ENCODE measurements at places on chromosomes 4 and X.

DNA sequence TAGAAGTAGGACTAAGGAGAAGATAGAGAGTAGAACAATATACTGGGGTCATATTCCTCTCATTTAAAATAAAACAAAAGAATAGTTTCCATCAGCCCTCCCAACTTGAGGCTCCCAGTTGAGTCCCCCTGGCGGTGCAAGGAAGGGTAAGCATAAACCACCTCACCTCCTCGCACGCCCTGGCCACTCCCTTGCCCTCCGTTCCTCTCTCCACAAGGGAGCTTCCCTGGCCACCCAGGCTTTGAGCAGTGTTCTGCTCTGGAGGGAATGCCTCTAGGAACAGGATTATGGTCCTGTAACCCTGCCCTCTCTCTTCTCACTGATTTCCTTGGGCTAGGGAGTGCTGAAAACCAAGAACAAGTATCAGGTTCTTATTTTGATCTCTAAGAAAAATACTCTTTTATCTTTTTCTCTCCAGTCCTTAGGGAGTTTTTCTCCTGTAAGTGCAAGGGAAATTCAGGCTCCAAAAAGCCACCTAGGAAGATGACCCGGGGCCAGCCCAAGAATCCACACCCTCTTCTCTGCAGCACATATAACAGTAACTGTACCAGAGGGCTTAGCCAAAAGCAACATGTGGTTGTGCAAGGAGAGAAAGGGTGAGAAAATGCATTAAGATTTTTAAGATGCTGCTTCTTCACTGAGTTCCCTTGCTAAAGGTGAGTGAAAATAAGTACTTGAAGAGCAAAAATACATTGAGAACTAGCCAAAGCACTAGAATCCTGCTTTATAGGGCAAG lies 69.9 kb downstream of the USP38 start:
- DNase-seq = peak; percentile 57

GRCh38 chr4:186957952-186958555 lies 234.4 kb upstream of the FAT1 start:
- DNase-seq = no peak

GRCh38 chrX:118174516-118175098 lies 58.0 kb upstream of the KLHL13 start:
- DNase-seq = no peak

DNA sequence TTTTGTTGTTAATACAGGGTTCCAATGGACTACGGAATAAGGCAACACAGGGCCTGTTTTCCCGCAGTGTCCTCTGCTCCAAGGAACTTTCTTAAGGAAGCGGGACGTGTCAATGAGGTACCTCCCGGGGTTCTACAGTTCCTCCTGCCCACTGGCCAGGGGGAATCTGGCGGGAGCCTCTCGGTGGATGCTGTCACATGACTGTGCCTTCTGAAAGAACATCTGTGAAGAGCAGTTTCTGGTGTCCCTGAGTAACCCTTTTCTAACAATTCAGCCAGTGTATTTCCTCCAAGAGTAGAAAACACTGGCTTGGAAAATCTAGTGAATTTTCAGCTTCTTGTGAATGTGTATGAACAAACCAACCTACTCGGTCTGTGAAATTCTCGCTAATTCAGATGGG lies 32.7 kb downstream of the MFAP3L start:
- no peak for DNase-seq

- no peak for DNase-seq
These were observed 67.6 kb upstream of the GYPA start for GRCh38 chr4:144208074-144208473.

DNA sequence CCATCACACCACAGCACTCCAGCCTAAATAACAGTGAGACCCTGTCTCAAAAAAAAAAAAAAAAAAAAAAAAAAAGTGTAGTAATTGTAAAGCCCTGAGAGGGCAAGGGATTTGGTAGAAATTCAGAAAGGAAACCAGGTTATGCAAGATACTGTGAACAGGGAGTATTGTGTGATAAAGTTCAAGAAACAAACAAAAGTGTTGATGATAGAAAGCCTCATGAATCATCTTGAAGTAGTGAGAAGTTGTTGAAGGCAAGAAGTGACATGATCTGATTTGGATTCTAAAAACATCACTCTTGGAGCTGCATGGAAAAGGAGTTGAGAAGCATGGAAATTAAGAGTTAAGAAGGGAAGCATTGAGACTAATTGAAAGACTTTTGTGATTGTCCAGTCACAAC lies 102.2 kb downstream of the RAP1GDS1 start:
- DNase-seq = no peak

DNA sequence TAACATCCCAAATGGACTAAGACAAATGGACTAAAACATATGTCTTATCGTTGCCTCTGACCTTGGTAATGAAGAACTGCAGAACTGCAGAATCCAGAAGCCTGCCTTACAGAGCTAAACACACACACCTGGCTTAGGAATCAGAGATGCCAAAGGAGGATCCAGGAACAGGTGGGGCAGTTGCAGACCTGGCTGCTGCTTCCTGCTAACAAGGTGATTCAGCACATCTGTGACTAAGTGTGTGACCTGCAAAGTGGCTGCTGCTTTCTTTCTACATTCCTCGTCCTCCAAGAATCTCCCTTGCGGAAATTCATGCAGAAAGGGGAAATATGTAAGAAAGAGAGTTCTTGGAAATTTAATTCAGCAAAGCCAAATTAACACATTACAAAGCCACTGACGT lies 96.8 kb upstream of the NLGN4X start:
- DNase-seq = no peak

- no peak for DNase-seq
These were observed 87.1 kb downstream of the BEND2 start for GRCh38 chrX:18133605-18134004.

DNA sequence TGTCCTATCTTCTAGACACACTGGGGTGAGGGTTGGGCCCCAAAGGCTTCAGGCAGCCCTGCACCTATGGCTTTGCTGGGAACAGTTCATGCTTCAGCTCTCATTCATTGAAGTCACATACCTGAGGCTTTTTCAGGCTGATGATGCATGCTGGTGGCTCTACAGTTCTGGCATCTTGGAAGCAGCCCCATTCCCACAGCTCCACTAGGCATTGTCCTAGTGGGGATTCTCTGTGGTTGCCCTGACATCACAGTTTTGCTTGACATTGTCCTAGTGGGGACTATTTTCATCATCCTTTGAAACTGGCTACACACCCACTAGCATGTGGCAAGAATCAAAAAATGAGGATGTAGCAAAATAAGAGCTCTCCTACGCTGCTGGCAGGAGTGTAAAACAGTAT lies 37.7 kb upstream of the C4orf17 start:
- no peak for DNase-seq

DNA sequence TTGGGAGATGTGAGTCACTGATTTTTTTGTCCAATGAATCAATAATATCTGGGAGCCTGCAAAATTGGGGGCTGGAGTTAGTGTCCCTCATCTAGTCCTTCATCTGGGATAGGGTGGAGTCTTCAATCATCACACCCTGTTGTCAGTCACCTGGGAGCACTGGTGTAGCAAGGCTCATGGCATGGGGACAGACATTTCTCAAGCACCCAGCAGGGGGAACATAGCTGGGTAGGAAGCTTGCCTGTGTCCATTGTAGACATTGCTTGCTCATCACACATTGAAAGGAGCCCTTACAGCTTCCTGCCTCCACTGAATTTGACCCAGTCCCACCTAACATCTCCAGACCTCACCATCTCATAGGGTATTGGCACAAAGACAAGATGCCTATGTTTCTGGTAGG lies 61.2 kb downstream of the SEL1L3 start:
- no peak for DNase-seq

- no peak for DNase-seq
These were observed 22.2 kb upstream of the HSPA4L start for GRCh38 chr4:127759893-127760292.

GRCh38 chr4:157075811-157076577 lies at the start of gene GLRB:
Gene GLRB, plus strand, starts transcription at chr4:157076150. Its CDS starts 1,875 bp downstream, at chr4:157078025.
- DNase-seq = no peak

DNA sequence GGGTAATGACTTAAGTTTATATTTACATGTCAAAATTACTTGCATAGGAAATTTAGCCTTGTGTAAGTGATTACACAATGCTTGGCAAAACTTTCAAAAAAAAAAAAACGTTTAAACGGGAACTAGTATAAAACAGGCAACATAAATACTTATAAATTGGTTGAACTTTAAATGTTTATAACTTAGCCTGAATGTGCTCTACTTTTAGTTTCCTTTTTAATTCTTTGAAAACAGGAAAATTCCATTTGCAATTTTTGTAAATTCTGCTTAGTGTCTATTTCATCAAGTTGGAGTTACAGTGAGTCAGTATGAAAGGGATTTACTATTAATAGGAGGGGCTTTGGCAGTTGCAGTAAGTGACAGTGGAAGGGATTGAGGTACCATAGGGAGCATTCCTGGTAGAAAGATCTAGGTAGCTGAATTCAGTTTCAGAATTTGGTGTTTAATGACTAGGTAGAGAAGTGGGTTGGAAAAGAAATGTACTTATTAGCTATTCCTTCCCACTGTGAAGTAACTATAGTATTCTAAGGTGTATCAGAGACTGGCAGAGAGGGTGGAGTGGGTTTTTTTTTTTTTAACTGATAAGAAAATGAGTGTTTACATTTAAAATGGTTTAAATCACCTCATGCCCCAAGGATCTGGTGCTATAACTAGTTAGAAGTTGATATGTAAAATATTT lies 2.8 kb downstream of the STAG2 start:
- DNase-seq = no peak

DNA sequence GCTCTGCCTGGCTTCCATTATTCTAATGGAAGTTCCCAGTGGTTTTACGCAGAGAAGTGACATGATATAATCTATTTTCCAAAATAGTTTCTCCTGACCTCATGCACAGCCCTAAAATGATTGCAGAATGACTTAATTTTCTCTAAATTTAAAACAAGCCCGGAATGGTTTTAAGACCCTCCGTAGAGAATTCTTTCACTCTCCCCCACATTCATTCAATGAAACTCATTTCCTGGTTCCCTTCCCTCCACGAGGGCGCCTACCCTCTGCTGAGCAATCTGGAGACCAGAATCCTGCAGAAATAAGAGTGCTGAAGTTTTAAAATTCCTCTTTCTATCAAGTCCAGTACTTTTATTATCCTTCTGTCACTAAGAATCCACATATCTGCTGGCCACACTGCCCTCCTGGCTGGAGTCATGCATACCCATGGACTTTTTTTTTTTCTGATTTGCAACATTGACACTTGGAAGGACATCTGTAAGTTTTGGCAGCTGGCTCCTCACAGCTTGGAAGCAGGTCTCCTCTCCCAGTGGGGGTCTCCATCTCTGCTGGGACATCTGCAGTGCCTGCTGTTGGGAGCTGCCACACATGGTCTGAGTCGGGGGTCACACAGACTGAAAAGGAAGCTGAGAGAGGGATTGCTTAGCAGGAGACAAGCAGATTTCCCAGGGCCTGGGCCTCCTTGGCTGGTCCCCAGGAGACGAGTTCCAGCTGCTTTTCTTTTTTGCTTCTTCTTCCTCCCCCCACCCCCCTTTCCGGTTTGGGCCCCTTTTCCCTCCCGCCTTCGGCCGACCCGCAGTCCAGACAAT lies 86.1 kb downstream of the SOWAHB start:
- no peak for DNase-seq

GRCh38 chr4:98470831-98471230 lies 187.6 kb downstream of the TSPAN5 start:
- no peak for DNase-seq

GRCh38 chrX:20244931-20245330 lies 21.8 kb downstream of the RPS6KA3 start:
- no peak for DNase-seq

DNA sequence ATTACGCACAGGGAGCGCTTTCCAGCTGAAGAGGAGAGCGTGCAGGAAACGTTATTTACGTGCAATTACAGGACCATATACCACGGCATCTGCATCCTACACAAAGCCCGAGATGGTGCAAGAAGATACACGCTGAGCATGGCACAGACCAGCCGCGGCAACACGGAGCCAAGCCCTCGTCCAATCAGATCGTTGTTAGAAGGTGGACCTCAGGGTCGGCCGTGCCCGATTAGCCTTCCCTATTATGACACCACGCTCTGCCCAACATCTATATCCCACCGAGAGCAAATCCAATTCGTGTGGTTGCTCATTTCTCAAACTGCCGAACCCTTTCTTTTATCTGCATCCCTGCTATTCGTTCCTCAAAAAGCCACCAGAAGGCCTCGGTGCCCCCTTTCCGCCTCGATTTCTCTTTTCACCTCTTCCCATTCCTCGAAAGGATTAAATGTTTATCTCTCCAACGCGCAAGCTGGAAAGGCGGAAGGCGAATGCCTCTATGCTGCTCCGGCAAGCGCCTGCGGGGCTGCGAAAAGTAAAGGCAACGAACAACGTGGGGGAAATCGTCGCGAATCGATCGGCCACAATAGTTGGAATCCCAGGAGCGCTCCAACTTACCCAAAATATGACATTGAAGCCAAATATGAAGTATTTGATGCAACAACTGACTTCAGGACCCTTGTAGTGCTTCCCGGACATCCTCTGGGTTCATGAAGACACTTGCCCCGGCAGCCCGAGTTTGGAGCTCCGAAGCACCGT lies 702 bp downstream of the TSPAN5 start:
- no peak for DNase-seq

DNA sequence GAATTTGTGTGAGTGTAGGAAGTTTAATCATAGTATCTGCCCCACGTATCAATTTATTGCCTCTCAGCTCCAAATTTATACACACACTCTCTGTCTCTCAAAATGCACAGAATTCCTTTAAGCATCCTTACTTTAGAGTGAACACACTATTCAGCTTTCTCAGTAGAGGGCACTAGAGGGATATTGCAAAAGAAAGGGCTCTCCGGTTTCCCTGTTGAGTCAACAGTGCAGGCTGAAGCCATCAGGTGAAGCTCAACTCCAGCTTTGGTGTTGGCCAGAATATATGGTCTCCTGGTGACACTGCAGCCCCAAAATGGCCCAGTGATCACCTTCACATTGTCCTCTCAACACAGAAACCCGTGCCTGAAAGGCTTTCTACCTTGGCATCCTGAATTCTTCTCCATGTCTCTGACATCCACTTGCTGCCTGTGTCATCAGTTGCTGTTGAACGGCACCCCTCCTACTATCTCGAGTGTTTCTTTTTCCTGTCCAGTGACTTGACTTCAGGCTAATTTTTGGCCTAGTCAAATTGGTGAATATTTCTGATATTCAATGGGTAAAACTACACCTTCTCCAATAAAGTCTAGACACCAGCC lies 670.5 kb downstream of the GABRG1 start:
- DNase-seq = no peak

DNA sequence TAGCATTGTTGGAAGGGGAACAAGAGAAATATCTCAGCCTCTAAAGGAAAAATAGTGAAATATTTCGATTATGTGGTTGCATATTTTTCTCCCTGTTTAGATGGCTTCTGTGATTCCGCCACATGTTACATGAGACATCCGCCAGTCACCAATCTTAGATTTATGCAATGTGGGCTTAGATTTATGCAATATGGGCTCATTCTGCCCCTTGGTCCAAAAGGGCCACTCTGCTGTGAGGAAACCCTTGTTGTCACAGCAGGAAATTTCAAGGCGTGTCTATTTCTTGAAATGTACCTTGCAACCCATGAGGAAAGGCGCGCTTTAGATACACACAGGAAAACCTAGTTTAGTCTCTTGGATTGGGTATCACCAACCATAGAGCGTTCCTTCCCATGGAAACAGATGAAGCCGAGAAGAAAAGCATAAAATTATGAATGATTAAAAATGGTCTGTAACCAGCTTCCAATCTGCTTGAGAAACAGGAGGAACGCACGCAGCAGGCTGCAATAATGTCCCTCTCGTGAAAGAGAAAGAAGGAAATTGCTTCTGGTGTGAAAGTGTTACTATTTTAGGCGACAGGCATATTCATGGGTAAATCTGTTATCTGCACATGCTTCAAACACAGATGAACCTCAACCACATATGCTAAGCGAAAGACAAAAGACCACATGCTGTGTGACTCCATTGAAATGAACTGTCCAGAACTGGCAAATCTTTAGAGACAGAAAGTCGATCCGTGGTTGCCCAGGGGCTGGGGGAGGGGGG lies 3.7 kb downstream of the RS1 start:
- no peak for DNase-seq

- DNase-seq = no peak
These were observed 77.9 kb downstream of the MFAP3L start for GRCh38 chr4:169948271-169948670.

Measured in H1 (cell line).